ENCODE measurements at places on chromosomes 3 and 15. TPM values are rescaled to one million over a fixed set of nuclear protein-coding genes. Genes with fewer than 3 reads are reported as not detected.
A peak's percentile ranks its signal among the peaks of the same experiment; 100 is the strongest.

DNA sequence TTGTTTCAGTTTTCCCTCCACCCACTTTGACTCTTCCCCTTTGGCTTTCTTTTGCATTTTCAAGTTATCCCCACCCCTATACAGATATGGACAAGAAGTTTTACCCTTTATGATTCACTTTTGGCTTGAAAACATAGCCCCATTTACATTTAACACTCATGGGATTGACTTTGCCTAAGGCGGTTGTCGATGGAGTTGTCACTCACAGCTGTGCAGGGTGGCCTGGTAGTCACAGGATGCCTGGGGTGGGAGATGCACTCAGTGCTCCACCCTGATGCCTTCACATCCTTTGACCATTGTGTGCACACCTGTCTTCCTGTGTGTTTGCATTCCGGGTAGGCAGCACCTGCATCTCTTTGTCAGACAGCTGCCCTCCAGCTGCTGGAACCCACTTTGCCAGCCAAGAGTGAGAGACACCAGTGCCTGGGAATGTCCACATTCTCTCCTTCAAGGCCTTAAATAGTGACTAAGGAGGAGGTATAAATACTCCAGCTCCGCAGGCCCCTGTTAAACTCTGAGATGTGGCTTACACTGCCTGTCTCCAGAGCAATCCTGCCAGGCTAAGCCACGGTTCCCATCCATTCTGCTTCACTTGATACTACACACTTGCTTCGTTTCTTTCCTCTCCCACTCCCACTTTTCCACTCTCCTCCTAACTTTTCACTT is 191.5 kb upstream of the SLC24A5 start:
- DNase-seq: no peak

- peak; percentile 13 for DNase-seq
These were observed 7.9 kb downstream of the CCDC71 start for GRCh38 chr3:49158103-49158709.

DNA sequence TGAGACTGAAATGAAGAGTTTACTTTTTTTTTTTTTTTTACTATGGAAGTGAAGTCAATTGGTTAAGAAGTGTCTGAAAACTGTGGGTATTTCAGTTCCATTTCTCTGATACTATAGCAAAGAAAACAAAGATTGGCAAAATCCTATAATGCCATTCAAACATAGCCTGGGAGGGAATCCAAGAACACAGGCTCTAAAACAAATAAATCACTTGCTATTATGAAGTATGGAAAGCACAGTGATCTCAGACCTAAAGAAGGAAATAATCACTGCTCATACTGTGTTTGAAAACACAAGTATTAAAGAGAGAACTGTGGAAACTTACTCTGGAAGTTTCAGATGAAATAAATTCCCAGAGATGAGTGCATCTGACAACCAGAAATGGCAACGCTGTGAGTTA is 12.0 kb downstream of the SAMMSON start:
- no peak for DNase-seq

- DNase-seq: no peak
These were observed 22.9 kb upstream of the SLC4A7 start for GRCh38 chr3:27507111-27507510.

GRCh38 chr15:62115847-62116246 is 49.1 kb downstream of the C2CD4A start:
- DNase-seq: no peak

GRCh38 chr3:19547665-19548464 is 386.2 kb downstream of the EFHB start:
- DNase-seq: no peak

DNA sequence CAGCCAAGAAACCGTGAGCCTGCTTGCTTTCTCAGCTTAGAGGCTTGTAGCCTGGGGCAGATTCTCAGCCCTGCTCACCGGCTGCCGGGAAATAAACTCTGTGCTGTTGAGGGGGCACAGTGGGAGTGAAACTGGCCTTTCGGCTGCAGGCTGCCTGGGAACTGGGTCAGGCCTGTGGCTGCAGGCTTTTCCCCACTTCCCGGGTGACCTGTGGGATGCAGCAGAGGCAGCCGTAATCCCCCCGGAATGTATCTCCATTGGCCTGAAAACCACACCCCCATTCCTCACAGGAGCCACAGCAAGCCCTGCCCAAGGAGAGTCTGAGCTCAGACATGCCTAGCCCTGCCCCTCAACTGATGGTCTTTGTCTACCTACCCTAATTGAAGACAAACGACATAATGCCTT is 110.9 kb downstream of the STXBP5L start:
- no peak for DNase-seq

DNA sequence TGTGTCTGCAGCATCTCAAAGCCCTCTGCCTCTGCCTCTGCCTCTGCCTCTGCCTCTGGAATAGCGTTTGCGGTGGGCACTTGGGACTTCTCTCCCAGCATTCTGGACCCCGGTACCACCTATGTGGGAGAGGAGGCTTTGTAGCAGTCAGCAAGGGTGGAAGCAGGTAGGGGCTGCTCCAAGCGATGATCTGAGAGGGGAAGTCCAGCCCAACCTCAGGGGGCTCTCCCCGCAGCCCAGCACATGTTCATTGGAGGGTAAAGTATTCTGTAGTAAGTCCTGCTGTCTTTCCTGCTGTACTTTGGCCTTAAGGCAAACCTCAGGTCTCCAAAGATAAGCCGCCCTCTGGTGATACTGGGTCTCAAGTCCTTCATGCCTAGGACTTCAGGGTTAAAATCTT is 68.6 kb downstream of the FAM174B start:
- no peak for DNase-seq

Gene ABHD17C
- total RNA-seq: 5.1 TPM

Gene TMIE
- total RNA-seq: 0.43 TPM

Gene CXCR6
- not detected for total RNA-seq

Gene THSD4
- total RNA-seq: 1.6 TPM

Gene C3orf20
- total RNA-seq: not detected
